ENCODE measurements at places on chromosomes 2 and 18.

GRCh38 chr2:95215018-95215612 lies 7.8 kb downstream of the ZNF892 start:
- DNase-seq = no peak

DNA sequence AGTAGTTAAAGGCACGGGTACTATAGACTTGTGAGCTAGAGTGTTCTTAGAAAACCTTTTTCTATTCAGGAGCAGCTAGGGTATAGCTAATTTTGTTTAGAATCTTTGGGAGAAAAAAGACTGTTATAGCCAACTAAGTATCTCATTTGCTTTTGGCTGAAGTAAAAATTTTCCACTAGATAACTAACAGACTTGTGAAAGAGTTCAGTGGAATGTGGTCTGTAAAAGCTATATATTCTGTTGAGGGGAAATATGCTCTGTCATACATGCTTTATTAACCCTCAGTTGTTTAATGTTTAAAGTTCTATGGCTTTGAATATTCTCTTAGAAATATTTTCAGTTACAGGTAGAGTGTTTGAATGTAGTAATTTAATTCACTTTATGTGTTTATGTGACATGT lies 49.7 kb downstream of the RIF1 start:
- no peak for DNase-seq

DNA sequence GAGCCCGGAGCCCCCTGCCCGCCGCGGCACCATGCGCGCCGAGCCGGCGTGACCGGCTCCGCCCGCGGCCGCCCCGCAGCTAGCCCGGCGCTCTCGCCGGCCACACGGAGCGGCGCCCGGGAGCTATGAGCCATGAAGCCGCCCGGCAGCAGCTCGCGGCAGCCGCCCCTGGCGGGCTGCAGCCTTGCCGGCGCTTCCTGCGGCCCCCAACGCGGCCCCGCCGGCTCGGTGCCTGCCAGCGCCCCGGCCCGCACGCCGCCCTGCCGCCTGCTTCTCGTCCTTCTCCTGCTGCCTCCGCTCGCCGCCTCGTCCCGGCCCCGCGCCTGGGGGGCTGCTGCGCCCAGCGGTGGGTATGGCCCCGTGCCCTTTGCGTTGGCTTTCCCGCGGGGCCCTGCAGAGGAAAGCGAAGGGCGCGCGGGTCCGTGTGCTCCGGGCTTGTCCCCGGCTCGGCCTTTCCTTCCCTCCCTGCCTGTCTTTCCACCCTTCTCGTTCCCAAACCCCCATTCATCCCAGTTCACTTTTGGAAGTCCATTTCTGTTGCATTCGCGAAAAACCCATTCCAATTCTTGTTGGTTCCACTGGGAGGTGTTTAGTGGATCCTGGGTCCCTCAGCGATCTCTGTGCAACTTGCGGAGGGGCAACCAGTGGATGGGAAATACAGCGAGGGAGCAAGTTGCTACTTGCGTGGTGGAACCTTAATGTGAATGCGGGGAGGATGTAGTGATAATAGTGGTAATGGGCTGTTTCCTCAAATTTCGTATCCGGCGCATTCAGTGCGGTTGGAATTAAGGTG lies 599 bp downstream of the ADAM23 start:
- DNase-seq = peak; percentile 52

DNA sequence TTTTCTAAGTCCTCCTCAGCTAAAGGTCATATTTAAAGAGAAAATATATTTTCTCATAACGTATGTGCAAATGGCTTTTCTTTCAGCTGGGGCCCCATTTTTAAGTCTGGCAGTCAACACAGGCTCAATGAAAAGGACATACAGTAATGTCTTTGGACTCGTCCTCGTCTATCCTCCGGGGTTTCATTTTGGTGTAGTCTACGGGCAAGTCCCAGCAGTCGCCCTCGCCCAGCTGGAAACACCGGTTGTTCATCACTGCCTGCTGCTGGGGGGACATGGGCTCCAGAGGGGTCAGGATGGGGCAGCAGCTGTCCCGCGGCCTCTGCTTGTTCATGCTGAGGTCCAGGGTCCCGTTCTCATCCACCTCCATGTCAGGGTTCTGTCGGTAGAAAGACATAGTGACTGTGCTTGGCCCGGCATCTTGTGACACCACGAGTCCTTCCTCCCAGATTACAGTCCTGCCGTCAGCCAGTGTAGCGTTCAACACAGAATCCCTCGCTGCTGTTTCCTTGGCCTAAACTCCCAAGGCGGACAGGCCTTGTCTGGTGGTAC lies 144.9 kb upstream of the PXDN start:
- DNase-seq = no peak

Measured in NCI-H510A treated with DMSO at 0.1 percent for 48 hours (cell line).